Activated effector memory CD4-positive, alpha-beta T cell treated with Interleukin-2 at 50 U/mL for 16 hours (primary cell): ENCODE measurements at places on chromosomes 16 and 17.
A peak's percentile ranks its signal among the peaks of the same experiment; 100 is the strongest.

DNA sequence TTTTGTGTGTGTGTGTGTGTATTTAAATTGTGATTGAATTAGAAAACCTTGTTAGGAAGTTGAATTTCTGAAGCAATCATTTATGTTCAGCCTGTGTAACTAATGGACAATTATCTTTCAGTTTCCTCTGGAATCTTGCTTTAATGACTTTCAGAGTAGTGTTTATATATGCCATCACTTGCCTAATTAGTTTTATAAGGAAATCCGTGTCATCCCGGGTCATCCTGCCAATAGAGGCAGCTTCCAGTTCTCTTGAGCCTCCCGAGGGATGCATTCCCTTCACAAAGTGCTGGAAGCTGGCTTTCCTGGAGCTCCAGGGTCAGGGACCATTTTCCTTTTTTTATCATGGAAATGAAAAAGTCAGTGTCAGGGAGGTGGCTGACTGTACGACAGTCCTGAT lies 42.9 kb downstream of the PRKCA start:
- no peak for DNase-seq

DNA sequence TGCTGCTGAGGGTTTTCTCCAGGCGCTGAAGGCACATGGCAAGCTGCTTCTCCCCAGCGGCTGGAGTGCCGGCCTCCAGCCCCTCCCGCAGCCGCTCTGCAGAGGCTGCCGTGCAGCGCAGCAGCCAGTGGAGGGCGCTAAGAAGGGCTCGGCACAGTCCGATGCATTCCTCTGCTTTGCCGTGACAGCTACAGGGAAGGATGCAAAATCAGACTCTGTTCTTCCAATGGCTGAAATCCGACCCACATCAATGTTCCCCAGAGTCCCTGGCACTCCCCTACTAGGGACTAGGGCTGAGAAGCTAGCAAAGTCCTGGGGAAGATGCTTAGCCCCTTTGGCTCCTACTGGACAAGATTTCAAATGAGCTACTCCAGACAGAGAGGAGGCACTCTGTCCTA lies 19.0 kb downstream of the MED24 start:
- DNase-seq, result no peak

- DNase-seq, result no peak
Measured at GRCh38 chr17:81960130-81960958, 643 bp downstream of the NOTUM start.

- no peak for DNase-seq
Measured at GRCh38 chr16:69435977-69436820, 11.8 kb downstream of the CYB5B start.

DNA sequence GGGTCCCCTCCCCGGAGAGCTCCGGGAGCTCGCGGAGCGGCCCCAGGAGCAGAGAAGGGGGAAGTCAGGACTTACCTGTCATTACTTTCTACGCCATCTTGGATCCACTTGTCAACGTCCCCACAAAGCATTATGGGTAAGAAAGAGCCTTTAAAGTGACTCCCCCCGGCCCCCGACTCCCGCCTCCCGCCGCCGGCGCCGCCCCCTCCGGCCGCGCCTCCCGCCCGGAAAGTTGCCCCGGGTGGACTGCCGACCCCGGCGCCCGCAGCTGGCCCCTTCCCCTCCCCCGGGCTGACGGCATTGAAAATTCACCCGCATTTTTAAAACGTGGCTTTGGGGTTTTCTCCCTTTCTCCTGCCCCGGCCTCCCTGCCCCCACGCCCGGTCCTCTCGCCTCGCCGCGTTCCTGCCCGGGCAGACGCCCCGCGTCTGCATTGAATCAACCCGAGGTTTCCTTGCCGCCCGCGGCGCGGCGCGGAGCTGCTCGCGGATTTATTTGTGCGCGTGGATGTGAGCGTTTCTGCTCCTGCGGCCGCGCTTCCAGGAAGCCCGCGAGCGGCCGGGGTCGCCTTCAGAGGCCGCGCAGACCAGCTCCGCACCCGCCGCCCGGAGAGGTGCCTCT lies at the start of gene HELZ:
HELZ (minus strand) TSS at position 124 of the 621 bp plus-strand sequence. CDS start 26,392 bp downstream, outside the sequence.
- DNase-seq, result peak; percentile 68

GRCh38 chr17:43888548-43888947 lies 18.8 kb downstream of the MPP2 start:
- DNase-seq, result no peak

DNA sequence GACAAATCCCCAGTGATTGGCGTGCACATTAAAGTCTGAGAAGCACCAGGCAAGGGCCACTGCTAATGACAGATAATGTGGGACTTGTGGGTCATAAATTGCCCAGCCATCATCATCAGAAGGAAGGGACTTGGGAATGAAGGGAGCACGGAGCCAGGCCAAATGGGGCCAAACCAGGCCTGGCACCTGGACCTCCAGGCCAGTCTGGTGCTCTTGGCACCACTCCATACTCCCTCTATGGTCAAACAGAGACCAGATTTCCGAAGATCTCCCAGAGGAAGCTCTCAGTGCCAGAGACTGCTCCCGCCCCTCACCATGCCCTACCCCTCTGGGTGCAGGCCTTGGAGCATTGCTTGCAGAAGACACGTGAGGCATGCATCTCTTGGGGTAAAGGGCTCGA lies 142.2 kb downstream of the CCDC182 start:
- DNase-seq, result no peak

- no peak for DNase-seq
Measured at GRCh38 chr17:79659376-79659775, 48.5 kb upstream of the RBFOX3 start.

DNA sequence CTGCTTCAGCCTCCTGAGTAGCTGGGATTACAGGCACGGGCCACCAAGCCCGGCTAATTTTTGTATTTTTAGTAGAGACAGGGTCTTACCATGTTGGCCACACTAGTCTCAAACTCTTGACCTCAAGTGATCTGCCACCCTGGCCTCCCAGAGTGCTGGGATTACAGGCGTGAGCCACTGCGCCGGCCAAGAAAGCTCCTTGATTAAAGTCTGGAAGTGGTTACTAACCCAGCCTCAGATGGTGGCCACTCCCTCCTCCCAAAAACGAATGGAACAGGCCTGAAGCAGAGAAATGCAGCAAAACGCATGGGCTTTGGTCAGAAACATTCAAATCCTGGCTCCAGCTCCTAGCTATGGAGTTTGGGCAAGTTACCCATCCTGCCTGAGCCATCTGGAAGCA lies 11.3 kb downstream of the FKBP10 start:
- no peak for DNase-seq

- no peak for DNase-seq
Measured at GRCh38 chr17:81538651-81539570, 10.7 kb downstream of the FSCN2 start.

GRCh38 chr17:81518785-81519283 lies 6.2 kb upstream of the ACTG1 start:
- no peak for DNase-seq

- DNase-seq, result no peak
Measured at GRCh38 chr16:1073566-1074378, 1.2 kb downstream of the SSTR5 start.

DNA sequence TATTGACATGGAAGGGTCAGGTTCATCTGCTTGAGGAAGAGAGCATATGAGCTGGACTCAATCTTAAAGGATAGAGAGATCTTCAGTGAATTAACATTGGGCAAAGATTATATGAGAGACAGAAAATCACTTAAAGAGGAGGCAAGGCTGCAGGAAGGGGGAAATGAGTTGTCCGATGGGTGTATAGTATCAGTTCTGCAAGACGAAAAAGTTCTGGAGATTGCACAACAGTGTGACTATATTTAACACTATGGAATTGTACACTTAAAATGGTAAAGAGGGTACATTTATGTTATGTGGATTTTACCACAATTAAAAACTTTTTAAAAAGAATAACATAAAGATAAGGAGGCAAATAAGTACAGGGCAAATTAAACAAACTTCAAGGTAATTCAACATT lies 80.7 kb downstream of the HELZ start:
- DNase-seq, result no peak

DNA sequence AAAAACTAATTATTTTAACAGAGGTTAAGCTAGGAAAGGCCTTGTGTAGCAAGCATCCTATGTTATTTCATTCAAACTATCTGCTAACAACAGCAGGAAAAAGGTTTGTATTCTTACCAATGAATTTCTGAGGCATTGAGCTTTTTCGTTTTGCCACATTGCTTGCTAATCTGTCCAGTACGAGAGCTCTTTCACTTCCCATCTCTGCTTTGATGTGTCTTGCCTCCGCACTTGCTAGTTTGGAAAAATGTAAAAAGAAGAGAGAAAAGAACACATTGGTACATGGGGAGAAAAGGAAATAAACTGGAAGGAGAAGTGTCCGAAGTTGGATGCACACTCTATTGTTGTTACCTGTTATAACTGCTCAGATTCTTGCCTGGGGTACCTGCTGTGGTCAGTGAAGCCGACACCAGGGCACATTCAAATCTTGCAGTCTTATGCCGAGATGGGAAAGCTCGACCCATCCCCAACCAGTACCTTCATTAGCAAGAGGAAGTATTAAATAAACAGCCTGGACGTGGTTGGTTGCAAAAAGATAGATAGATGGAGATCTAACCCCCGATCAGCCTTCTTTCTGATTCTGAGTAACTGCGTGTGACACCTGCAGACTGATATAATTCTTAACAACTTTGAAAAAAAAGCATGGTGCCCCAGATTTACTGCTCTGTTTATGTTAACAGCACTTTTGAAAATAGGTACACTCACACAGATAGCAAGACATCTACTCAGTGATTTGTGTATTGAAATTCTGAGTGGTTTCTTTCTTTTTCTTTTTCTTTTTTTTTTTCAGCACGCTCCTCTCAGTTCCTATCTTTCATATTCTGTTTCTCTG lies 40.0 kb downstream of the GRB7 start:
- DNase-seq, result no peak

DNA sequence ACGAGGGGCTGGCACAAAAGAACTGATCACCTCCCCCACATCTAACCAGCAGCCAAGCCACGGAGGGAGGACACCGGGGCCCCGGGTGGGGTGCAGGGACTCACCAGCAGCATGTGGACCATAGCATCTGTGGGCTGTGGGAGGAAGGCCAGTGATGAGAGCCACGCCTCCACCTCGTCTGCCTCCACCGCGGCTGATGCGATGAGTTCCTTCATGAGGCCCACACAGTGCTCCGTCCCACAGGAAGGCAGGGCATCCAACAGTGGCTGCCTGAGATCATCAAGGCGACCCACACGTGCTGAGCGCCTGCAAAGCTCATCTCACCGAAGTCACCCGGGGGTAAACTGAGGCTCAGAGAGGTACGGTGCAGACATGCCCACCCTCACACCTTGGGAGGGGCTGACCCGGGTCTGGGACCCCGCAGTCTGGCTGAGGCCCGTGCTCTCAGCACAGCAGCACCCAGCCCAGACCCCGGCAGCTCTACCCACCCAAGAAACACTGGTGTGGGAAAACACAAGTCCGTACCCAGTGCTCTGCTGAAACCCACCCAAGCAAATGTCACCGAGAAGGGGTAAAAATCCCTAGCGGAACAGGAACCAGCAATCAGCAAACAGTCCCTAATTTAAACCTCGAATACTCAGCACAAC lies 85.9 kb downstream of the LITAF start:
- no peak for DNase-seq

- no peak for DNase-seq
Measured at GRCh38 chr17:81460856-81461460, 51.6 kb downstream of the ACTG1 start.
